ENCODE measurements at places on chromosomes 2 and 18.

DNA sequence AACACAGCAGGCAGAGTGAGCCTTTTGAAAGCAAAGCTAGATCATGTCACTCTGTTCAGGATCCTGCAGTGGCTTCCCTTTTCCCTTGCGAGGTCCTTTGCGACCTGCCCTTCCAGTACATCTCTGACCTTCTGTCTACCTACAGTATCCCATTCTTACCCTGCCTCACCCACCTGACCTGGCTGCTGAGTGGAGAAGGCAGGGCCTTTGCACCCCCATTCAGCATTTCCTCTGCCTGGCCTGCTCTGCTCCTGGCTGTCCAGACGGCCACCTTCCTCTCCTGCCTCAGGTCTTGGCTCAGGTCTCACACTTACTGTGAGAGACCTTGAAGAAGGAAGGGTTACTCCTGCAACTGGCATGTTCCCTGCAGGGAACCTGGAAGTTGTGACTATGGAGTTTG is 77.4 kb downstream of the MAPRE2 start:
- DNase-seq: no peak

DNA sequence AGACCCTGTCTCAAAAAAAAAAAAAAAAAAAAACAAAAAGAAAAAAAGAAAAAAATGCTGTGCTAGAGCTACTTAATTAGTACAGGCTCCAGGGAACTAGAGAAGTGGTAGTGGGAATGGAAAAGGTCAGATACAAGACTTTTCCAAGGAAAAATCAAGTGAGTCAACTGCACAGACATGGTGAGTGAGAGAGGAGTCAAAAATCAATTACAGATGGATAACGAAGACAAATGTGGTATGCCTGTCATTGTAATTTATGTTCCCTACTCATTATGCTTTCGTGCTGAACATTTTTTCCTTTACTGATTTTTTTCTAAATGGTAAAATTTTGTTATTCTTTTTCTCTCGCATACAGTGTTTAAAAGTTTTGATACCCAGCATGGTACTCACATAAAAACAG is 111.5 kb downstream of the MDH1 start:
- DNase-seq: no peak

DNA sequence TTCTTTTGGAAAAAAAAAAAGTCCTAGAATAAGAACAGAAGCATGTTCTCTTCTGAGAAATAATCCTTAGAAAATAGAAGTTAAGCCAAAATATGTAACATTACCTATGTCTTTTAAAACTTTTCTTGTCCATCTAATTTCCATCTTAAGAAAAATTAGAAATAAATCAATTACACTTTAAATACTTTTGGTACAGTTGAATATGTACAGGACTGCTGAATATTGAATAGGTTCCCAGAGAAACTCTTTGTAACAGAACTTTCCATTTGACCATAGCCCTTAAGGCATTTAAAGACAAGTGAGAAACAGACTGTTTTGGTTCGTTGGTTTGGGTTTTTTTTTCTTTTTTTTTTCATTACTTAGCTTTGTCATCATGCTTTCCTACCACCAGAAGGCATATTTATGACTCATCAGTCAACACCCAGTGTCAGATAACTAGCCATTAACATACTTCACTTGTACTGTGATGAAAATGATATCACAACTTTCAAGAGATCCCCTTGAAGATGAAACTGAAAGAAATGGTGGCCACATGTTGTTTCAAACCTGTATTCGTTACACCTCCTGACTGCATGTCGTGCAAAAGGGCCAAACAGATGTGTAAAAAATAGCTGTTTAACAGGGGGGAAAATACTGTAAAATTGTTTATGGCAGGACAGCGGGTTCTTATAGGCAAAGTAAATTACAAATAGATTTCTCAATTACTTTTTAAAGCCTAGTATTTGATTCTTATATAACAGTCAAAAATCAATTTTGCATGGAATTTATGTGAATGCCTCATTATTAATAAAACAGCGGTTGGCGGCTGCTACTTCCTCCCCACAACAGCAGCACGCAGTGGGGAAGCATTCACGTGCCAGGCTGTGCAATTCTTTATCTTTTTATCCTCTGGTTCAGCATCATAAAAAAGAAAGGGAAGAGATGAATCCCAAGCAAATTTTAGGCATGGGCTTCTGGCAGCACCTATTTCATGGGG is 280.7 kb upstream of the HNRNPA3 start:
- no peak for DNase-seq

- DNase-seq: no peak
Observed at GRCh38 chr2:100041385-100041784, 101.0 kb downstream of the AFF3 start.

- DNase-seq: no peak
Observed at GRCh38 chr2:216635171-216635570, 2.0 kb downstream of the IGFBP2 start.

DNA sequence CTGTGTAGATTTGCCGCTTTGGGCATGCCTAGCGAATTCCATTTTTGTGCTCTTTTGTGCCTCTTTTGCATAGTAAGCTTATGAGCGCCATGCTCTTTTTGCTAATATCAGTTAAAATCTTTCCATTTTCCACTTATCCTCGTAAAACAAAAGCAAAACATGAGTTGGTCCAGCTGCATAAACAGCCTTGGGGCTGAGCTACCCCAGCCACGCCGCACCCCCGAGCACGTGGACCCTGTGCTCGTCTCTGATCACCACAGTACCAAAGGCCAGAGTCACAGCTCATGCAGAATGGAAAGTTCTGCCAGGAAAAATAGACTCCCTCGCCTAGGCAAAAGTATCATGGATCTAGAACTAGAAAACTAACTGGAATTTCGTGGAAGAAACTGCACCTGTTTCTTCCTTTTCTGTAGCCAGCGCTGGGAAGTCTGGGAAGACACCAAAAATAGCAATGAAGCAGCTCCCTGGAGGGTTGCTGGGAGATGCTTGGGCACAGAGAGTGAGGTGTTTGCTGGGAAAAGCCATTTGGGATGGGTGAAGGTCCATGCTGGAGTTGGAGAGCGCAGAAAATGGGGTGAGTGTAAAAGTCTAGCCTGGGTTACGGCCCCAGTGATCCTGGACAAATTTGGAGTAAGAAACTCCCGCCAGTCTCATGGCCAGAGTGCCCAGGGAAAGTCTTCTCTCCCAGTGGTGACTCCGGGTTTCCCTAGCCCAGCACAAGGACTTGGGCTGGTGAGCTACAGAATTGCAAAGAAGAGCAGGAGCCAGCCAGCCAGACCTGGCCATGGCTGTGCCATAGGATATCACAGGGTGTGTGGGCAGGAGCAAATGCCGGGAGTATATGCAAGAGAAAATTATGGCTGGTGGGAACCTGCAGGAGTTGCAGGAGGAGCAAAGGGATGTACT is 218.4 kb downstream of the GBX2 start:
- no peak for DNase-seq

DNA sequence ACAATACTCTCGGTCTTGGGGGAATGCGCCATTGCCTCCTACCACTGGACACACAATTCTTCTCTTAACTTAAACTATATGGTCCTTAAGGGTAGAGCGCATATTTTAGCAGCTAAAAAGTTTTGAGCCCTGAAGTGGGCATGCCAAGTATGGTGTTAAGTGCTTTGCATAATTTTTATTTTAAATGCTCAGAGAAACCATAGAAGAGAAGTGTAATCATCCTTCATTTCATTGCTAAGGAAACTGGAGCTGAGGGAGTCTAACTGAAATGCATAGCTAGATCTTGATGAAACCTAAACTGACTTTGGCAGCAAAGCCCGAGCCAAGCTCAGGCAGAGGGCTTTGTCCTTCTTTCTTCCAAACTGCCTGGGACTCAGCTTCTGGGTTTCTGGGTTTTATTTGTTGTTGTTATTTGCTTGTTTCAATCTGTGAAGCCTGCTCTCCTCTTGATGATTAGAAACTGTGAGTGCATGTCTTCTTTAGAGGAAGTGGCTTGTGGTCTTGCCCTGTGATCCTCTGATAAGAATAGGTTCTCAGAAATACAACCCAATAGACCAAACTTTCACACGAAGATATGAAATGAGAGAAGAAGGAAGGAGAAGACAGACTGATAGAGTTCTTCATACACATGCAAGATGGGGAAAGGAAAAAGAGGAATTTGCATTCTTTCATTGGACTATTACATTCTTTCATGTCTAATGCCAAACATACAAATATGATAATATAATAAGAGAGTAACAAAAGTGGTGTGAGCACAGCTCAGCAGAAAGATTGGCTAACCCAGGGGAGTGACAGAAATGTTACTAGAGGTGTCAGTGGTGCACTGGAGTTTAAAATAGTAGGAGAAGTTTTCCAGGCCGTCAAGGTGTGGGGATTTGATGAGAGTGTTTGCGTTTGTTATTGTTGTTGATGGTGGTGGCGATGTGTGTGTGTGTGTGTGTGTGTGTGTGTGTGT is 7.5 kb upstream of the RNF144A start:
- DNase-seq: no peak

DNA sequence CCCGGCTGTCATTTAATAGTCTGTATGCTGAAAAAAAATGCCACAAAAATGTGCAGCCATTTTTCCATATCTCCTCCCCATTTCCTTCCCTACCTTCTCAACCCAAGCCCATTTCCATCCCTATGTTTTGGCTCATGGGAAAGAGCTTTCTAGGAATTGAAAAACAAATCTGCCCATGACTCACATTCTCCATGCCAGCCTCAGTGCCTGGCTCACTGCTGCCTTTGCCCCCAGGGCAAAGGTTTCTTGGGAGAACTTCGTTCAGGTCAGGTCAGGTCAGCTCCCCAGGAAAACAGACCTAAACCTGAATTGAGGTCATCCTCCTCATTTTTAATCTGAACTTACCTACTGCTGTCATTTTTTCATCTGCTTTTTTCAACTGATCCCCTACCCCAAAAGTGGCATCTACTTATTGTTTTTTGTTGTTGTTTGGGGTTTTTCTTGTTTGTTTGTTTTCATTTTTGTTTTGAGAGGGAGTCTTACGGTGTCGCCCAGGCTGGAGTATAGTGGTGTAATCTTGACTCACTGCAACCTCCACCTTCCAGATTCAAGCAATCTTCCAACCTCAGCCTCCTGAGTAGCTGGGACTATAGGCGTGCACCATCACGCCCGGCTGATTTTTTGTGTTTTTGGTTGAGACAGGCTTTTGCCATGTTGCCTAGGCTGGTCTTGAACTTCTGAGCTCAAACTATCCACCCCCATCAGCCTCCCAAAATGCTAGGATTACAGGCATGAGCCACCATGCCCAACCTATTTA is 66.7 kb downstream of the FECH start:
- DNase-seq: no peak

DNA sequence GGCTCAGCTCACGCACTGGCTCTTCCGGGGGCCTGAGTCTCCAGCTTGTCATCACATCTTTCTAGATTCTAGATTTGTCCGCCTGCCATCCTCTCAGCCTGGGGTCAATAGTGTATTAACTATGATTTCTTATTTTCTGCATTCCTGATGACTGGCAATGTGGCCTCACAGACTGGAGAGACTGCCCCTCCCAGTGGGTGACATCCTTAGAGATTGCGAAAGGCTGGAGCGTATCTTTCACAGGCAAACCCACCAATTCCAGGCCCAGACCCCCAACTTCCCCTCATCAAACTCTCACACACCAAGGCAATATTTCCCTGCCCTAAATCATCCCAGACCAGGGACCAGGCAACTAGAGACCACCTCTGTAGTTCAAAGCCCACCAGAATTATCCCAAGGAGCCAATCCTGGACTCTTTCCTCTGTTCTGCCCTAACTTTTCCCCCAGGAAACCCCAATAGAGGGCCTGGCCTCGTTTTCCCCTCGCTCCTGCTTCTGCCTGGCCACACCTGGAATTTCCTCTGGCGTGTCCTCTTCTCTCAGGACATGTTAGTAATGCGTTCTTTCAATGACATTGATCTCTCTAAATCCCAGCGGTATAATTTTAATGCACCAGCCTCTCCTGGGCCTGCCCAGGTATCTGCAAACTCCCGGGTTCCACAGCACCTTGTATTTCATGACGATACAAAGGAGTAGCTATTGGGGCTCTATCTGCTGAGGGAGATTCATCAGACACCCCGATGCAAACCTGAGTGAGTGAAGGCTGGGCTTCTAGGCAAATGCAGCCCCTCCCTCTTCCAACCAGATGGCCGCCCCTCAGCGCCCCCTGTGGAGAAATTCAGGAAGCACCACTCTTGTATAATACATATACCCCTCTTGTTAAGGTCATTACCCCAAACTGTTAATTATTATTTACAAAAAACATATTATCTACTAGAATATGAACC is 2.4 kb upstream of the KCNF1 start:
- DNase-seq: peak; percentile 60

DNA sequence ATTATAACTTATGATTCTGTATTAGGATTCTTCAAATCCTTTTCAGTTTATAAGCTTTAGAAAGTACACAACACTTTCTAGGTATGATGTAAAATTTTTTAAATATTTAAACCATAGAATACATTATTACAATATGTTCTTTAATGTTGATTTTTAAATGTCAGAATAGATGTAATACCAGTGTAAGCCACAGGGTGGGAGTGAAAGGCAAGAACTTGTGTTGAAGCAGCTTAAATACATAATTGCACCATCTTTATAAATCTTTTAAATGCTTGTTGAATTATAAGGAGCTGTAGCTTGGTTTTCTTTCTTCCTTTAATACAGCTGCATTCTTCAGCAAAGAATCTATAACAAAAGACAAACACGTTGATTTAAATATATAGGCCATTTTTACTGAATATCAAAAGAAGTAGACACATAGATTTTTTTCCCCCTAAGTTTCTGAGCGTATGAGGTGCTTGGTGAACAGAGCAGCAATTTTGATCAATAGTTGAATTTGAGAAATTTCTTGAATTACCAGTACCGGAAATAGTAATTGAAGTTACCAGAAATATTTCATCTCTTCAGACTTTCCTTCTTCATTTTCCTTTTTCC is 63.0 kb downstream of the TANK start:
- peak; percentile 40 for DNase-seq

DNA sequence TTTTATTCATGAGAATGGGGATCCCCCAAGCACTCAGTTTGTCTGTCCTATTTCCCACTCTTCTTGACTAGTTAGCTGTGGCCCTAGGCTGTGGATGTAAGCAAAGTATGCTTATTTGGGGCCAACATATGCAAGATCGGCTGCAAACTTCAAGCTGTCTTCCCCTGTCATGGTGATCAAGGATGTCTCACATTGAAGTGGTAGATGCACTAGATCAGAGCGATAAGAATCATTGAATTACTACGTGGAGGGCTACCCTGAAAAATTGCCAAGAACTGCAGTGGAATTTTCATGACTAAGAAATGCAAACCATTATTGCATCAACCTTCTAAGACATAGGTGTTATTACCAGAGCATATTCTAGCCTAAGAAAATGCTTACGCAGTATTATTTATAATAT is 527.4 kb downstream of the RNF144A start:
- no peak for DNase-seq

DNA sequence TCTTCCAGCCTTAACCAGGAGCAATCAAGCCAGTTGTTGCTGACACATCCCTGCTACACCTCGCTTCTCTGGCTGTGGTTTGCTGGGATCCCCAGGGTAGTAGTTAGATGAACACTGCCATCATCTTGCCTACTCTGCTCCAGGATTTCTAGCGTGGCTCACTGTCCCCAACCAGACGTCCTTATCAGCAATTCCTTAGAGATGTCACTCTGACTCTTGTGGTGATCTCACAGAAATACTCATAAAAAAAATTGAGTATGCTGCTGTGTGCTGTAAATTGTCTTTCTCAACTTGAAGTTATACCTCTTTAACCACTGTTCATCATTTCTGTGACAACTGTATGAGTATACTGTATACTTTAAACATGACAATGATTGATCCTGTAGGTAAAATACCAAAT is 63.2 kb downstream of the PLCL1 start:
- DNase-seq: no peak

- no peak for DNase-seq
Observed at GRCh38 chr18:79378536-79379250, 17.0 kb upstream of the NFATC1 start.

- DNase-seq: peak; percentile 44
Observed at GRCh38 chr18:32093102-32093511, 1.4 kb downstream of the RNF138 start.

- DNase-seq: no peak
Observed at GRCh38 chr18:56804395-56804794, 153.2 kb downstream of the WDR7 start.

Data from NCI-H345 (cell line).